Activated naive CD8-positive, alpha-beta T cell treated with anti-CD3 and anti-CD28 coated beads, Interleukin-2, amount 10 ng/mL, durations not matched to agents 7 days and 5 days (primary cell): ENCODE measurements at places on chromosomes 5 and 9. TPM values are rescaled to one million over a fixed set of nuclear protein-coding genes. Genes with fewer than 3 reads are reported as not detected.
A peak's percentile ranks its signal among the peaks of the same experiment; 100 is the strongest.

DNA sequence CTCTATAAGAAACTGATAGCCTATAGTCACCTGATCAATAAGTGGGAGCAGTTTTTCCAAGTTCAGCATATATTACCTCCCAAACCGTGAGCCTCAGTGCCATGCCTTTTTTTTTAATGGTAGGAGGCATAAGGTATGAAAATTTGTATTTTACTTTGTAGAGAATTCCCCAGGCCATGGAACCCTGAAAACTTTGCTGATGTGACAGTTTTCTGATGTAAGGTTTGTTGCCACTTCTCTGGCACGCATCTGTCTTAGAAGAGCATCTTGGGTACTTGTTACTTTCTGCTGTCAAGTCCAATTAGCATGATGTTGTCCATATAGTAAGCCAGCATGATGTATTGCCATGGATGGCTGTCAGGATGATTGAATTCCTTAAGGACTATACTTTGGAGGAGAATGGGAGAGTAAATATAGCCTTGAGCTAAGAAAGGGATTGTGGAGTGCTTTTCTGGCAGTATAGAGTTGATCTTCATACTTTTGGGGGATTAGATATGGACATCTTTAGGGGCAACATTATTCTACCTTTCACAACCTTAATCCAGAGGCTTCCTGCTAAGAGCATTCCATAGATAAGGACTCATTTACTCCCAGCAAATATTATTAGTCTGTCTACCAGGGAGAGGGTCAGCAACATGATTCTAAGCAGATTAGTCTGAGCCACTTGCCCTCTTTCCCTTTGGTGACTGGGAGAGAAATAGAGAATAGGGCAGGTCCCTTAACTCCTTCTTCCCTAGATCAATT lies 389.6 kb downstream of the YTHDC2 start:
- no peaks in the 10 kb centered on the region for H3K4me1 ChIP-seq
- no peak overlapping the region for H3K4me3 ChIP-seq
- H3K27me3 ChIP-seq, result no peaks in the 10 kb centered on the region
- DNase-seq, result no peak
- H3K36me3 ChIP-seq, result no peaks in the 10 kb centered on the region

Gene ANKRD31
- total RNA-seq, result 0.51 TPM

Gene SPAG8
- 3.4 TPM for total RNA-seq

Gene GRIN1
- total RNA-seq, result not detected

Gene SETX
- total RNA-seq, result 64.0 TPM

DNA sequence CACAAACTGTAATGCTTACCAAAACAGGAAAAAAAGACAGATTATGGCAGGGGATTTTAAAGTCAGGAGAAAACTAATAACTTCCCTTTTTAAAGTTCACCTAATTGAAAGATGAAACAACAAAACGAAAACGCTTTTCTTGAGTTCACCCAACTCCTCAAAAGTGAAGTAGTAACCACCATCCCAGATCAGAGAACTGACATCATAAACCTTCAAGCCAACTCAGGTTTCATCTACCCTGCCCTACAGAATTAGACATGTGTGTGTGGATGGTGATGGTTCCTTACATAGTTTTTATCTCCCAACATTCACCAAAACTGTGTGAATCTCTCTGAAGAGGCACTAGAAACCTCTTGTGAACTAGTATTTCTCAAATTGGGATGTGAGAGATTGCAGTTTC lies 195.2 kb upstream of the PTGER4 start:
- no peak for DNase-seq
- H3K4me3 ChIP-seq, result peak overlapping the region; percentile 27
- no peaks in the 10 kb centered on the region for H3K27me3 ChIP-seq
- peaks cover 39% of the 10 kb centered on the region for H3K4me1 ChIP-seq
- peaks cover 5% of the 10 kb centered on the region for H3K36me3 ChIP-seq

- no peaks in the 10 kb centered on the region for H3K4me1 ChIP-seq
- H3K27ac ChIP-seq, result no peak overlapping the region
- no peaks in the 10 kb centered on the region for H3K36me3 ChIP-seq
Observed at GRCh38 chr9:69633716-69634115, 38.5 kb downstream of the APBA1 start.

DNA sequence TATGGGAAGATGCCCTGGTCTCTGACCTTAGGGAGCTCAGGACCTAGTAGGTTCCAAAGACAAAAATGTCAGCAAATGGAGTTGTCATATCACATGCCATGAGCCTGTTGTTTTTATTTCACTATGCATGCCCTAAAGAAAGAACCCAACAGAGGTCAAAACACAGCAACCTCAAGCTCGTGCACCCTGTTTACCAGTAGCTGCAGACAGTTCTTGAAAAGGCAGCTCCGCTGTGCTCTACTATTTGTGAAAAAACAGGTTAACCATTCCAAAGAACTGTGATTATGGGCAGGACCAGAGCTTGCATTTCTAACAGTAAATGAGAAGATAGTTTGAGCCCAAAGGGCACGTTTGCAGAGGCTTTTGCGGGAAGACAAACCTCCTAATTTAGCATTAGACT lies 22.8 kb downstream of the ITK start:
- peaks cover 53% of the 10 kb centered on the region for H3K36me3 ChIP-seq
- H3K27me3 ChIP-seq, result no peaks in the 10 kb centered on the region
- H3K27ac ChIP-seq, result peak overlapping the region; percentile 72
- H3K4me3 ChIP-seq, result peak overlapping the region; percentile 66
- peaks cover 73% of the 10 kb centered on the region for H3K4me1 ChIP-seq
